ENCODE measurements at places on chromosomes 12 and 14.

- no peak for DNase-seq
Observed at GRCh38 chr14:33617154-33617553, 333.7 kb downstream of the EGLN3 start.

DNA sequence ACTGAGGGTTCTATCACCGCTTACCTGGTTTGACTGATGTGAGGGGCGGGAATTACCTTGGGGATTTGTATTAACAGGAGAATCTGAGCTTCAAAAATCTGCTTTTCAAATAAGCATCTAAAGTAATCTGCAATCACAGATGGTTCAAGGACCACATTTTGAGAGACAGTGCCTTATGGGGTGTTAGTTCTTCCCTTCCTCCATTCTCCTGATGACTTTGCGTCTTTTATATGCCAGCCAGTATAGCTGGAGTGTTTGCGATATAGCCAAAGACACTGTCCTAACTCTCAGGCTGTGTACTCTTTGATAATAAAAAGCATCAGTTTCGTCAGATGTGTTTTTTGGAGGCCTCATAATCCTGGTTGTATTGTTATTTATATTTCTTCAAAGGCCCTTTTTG is 39.5 kb downstream of the PPHLN1 start:
- no peak for DNase-seq

- DNase-seq: peak; percentile 44
Observed at GRCh38 chr14:100546051-100546443, 41.2 kb downstream of the BEGAIN start.

DNA sequence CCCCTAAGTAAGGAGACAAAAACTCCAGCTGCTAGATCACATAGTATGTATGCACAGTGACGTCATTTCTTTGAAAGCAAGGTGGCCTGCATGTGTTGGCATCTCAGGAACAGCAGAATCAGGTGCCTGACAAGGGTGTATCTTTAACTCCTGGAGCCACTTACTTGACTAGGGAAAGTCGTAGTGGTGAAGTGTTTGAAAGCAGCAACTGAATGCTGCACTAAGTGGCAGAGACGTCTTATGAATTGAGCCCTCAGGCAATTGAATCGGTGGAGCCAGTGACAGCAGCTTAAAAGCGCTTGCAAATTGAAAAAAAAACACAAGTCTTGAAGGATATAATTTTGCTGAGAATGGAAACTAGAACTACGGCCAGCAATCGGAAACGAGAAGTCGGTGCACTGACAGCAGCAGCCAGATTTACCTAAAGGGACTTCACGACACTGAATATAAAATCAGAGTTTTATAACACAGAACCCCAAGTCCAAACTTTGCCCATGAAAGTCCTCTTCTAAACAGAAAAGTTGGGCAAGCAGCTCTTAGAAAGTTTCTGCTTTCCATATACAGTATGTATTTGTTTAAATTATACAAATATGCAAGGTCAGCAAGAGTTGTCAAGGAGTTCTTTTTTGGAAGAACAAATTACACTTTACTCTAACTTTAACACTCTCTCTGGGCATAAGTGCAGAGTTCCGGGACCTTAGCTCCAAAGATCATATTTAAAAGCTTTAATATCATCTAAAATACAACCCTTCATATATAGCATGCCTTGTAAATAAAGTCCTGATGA is 1.1 kb downstream of the IGF1 start:
- no peak for DNase-seq

- DNase-seq: no peak
Observed at GRCh38 chr12:79156846-79157463, 292.4 kb downstream of the SYT1 start.

GRCh38 chr12:116590561-116590960 is 31.4 kb downstream of the MAP1LC3B2 start:
- no peak for DNase-seq

DNA sequence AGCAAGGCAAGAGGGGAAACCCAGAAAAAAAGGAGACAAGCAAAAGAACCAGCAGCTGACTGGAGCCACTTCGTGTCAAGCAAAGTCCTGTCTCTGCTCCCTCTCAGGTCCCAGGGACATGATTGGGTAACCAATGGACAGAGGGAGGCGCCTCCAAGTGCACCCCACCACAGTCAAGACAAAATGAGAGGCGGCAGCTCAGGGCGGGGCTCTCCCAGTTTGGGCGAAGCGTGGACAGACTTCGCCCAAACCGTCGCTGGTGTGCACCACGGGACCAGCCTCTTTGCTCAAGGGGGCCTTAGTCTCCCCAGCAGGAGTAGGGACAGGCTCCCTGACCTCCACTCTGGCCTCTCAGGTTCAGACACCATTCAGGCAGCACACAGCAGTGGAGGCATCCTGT is 1.5 kb upstream of the BEGAIN start:
- DNase-seq: no peak

DNA sequence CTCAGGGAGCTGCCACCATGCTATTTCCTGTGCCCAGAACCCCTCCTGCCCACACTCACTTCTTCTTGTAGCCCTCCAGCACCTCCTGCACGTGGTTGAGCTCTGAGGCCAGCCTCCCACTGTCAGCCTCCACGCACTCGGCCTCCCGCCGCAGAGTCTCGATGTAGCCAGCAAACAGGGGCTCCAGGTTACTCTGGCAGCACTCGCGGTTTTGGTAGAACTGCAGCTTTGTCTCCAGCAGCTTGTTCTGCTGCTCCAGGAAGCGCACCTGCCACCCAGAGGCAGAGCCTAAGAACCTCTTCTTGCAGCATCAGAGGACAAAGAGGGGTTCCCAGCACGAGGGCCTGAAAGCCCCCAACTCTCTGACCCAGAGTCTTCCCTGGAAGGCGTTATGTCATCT is 2.1 kb downstream of the KRT83 start:
- no peak for DNase-seq

DNA sequence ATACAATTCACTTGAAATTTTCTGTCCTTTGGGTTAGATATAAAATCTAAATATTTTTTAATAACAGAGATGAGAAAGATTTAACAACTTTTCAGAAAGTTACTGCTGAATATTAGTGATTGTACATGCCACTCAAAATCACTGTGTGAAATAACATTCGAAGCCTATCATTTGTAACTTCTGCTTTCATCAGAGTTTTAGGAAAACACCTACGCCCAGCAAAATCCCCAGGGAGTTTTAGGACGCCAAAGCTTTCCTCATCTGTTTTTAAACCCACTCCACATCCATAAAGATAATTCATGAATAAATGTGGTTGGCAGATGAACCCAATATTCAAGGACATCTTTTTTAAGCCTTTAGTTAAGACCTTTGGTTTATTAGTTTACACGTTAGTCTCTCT is 23.9 kb downstream of the TC2N start:
- DNase-seq: no peak

DNA sequence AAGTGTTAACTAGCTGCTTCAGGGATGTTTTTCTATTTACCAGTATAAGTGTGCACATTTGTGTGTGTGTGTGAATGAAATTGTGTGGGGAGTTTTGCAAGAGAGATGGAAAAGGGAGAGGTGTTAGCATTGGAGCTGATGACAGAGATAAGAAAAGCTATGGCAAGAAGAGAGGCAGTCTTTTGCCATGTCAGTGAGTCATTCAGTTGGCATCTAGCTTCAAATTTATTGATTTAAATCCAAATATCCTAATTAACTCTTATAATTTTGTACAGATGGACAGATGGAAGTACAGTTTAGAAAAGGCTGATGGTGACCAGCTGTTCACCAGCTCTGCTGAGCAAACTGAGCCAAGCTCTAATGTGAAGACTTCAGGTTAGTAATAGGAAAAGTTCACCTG is 3.3 kb upstream of the BHLHE41 start:
- DNase-seq: no peak

GRCh38 chr14:56805201-56805991 is 4.9 kb downstream of the OTX2 start:
- DNase-seq: no peak

GRCh38 chr12:26939953-26940352 is 1.7 kb downstream of the FGFR1OP2 start:
- DNase-seq: no peak

DNA sequence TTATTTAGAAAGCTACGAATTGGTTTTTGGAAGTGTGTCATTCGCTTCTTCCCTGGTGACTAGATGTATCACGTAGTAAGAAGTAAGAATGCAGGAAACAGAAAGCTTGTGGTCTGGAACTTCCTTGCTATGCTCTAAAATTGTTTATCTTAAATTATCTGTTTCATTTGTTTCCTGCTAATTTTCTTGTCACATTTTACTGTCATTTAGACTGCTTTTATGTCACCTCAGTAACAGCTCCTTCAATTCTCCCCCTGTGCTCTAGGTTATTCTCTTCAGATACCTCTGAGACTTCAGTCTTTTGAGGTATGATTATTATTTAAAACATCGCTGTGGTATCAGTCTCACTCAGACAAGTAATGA is 699 bp upstream of the CD69 start:
- DNase-seq: peak; percentile 87

- no peak for DNase-seq
Observed at GRCh38 chr14:33464254-33464962, 486.5 kb downstream of the EGLN3 start.

DNA sequence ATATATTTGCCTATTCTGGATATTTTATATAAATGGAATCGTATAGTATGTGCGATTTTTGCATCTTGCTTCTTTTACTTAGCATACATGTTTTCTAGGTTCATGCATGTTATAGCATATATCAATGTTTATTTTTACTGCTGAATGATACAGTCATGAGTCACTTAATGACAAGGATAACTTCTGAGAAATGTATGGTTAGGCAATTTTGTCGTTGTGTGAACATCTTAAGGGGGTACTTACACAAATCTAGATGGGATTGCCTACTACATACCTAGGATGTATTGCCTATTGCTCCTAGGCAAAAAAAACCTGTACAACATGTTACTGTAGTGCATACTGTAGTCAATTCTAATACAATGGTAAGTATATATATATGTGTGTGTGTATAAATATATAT is 8.8 kb downstream of the USP15 start:
- DNase-seq: no peak

DNA sequence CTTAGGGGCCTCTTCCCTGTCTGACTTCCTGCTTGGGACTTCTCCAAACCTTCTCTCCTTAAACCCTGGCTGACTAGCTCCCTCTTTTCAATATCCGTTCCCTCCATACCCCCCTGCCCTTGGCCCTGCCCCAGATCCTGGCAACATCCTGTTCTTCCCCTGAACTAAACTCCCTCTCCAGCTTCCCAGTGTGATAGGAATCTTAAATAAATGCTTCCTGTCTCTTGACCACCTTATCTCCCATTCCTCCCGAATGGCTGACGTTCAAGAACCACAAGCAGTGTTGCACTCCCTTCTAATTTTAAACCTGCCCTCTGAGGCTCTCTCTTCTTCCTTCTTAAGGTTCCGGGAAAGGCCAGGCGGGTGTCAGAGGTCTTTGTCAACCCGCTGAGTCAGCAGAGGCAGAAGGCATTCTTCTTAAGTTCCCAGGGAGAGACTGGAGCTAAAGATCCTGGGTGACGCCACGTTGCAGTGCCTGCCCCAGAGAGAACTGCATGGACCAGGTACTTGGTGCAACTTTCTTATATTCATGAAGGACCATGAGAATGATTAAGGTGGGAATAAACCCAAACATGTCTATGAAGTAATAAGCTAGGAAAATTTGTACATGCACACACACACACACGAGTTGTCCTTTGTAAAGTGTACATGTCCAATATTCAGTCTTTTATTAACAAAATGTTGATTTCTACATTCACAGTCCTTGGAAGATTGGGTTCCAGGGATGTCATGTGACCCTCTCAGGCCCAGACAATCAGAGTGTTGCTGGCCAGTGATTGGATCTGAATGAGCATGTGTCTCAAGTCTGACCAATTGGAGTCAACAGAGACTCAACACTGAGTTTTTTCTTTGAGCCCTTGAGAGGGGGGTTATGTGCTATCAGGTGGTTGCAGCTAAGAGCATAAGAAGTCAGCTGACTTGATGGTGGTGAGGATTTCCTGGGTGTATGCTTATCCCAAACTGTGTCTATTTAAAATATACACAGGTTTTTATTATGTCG is 420.2 kb upstream of the TBX3 start:
- DNase-seq: no peak

DNA sequence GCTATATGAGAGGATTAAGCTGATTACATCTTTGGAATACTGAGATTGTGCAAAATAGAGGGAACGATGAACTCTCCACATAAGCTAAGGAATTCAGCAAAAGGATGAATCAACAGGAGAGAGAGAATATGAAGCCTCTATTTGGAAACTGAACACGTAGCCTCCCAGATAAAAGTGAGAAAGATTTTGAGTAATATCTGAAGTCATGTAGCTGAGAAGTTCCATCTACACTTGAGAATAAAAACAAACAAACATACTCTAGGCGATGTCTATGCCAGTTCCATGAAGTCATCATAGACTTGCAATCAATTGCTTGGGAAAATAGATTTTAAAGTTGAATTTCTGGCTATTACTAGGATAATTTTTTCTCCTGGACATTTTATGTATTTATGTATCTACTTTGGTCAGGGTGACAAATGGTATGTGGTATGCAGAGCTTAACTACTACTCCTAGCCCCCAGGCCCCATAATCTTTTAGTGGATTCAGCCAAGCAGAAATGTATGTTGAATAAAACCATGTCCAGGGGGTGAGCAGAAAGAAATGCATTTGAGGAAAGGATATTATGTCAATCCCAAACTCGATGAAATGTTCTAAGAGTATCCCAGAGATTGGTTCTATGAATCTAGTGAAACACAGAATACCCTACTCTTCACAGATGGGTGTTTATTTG is 627.4 kb downstream of the DIO2 start:
- no peak for DNase-seq

- DNase-seq: peak; percentile 69
Observed at GRCh38 chr14:105854600-105855245, 328.3 kb downstream of the TMEM121 start.

- DNase-seq: no peak
Observed at GRCh38 chr14:67567654-67568053, 32.4 kb downstream of the PIGH start.

DNA sequence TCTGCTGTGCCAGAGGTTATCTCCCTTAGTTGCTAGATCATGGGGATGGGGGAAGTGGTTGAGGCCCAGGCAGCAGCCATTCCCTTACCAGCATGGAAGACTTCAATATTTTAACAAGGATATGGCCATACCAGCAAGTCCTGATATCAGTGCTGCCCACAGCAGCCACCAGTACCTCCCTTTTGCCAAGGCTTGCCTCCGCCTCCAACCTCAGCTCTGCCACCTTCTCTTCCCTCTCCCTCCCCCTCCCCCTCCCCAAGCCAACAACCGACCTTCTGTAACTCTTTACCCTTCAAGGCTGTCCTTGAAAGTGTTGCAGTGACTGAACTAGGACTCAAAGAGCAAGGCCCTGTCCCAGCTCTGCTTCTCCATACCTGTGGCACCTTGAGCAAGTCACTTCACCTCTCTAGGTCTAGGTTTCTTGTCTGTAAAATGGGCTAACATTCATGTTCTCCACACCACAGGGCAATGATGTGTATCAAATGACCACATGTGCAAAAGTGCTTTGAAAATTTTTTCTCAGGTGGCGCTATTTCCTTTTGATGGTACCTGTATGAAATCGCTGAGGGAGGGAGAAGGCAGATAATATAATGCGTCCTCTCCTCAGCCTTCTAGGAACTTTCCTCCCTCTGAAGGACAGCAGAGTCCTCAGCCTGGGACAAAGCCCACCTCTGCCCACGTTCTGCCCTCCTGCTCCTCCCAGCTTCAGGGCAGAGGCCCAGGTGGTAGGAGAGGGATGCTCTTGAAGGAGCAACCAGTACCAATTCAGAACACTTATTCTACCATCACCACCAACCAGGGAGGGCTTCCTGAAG is 14.7 kb downstream of the PLEKHG6 start:
- no peak for DNase-seq

- no peak for DNase-seq
Observed at GRCh38 chr12:108838194-108839017, 19.0 kb downstream of the SSH1 start.

GRCh38 chr14:101071493-101071906 is 168.0 kb upstream of the RTL1 start:
- no peak for DNase-seq

Measured in stimulated activated naive CD4-positive, alpha-beta T cell (primary cell).